HS-27A (cell line): ENCODE measurements at places on chromosomes 3 and 15.

- DNase-seq = no peak
Observed at GRCh38 chr3:53589201-53589600, 94.8 kb downstream of the CACNA1D start.

DNA sequence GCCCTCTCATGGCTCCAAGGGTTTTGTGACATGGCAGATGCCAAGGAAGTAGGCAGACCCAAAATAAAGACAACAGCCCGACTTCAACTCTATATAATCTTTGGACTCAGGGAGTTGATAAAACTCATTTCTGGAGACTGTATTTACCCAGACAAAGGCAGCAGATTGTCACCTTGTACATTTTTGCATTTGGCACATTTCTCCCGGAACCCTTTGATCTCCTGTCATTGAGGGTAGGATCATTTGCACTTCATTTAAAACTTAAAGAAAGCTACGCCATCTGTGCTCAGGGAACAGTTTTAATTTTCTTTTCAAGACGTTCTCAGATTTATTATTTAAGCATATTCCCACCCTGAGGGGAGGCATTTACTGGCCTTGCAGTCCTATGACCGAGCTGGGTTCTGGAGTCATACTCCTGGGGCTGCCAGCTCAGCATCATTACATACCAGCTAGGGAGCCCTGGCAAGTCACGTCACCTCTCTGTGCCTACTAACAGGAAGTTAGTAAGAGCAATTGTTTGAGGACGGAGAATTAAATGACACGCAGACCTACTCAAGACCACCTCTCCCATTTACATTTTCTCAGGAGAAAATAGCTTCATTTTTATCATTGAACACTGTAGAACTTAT is 5.9 kb downstream of the CDCP1 start:
- DNase-seq = no peak

DNA sequence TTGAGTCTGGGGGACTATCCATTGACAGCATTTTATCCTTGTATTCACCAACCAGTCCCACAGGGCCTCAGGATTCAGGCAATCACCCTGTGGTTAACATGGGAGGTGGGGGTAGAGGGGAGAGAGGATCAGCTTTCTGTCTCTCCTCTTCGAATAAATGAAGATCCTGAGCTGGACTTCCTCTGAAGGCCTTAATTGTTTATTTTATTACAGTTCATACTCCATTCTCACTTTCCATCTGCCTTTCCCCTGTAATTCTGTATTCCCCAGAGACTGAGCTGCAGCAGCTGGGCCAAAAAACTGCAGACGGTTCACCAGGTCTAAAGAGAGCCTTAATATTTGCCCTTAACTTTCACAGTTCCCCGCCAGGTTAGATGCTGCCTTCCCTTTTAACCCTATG is 11.9 kb downstream of the TAGLN3 start:
- DNase-seq = no peak

DNA sequence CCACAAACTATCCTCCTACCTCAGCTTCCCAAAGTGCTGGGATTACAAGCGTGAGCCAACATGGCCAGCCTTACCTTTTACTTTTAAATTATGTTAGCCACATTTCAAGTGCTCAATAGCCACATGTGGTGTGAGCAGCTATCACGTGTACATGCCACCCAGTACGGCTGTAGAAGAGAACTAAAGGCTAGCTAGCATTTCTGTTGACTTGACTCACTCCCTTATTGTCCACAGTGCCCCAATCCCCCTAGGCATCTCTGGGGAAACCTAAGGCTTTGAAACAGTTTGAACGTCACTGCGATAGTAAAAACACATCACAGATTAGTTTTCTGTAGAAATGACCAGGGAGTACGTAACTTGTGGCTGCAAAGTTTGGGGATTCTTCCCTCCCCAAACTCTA is 12.0 kb downstream of the C15orf40 start:
- no peak for DNase-seq

GRCh38 chr3:129601713-129602112 is 4.8 kb downstream of the PLXND1 start:
- no peak for DNase-seq
